Endothelial cell (in vitro differentiated cells): ENCODE measurements at places on chromosomes 6 and 20.

GRCh38 chr6:132789396-132789776, 9.1 kb downstream of the SLC18B1 start:
- no peak for DNase-seq

DNA sequence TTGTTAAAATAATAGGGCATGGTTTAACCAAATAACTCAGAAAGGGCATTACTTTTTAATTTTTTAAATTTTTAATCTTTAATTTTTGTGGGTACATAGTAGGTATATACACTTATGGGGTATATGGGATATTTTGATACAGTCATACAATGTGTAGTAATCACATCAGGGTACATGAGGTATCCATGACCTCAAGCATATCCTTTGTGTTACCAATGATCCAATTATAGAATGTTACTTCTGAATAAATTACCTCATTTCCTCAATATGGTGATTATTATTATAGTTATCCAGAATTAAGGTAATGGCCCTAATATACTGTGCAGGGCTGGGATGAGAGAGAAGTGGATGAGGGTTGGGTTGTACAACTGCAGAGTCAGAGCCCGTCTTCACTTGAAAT, 45.1 kb upstream of the TMEM30A start:
- DNase-seq: no peak

DNA sequence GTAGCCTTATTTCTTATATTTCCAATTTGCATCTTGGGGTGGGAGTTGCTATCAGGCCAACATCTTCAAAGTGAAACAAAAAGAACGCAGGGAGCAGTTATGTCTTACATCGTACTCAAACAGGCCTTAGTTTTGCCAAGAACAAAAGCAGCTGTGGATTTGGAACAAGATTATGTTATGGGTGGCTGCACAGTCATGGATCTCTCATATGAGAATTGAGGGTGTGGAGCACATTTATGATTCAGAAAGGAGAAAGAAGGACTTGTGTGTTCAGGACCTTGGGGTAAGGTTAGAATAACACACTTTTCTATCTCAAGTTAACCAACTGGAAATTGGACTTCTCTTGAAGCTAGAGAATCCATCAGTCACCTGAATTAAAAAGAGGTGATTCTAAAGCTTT, 259.9 kb downstream of the FOXA2 start:
- DNase-seq: no peak

DNA sequence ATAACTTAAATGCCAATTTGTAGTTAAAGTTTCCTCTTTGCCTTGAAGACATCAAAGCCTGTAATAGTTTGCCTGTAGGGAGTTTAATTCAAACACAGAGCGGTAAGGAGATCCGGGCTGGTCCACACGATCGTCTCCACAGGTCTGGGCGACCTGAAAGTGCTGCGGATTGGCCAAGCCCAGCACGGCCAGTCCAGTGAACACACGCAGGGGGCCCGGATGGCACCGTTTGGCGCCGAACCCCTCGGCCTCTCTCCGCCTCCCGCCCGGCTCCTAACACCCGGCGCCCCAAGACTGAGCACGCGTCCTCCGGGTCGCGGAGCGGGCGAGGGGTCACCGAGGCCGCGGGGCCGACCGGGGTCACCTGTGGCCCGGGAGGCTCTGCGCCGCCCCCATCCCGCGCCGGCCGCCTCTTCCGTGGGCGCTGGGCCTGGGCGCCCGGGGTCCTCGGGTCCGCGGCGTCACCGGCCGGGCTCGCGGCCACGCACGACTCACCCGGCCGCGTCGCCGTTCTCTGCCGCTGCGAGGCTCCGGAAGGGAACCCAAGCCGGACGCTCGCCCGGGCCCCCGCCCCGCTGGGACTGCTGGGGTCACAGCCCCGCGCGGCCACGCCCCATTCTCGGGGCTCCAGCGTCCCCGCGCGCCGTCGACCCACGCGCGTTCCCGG, 481 bp downstream of the SERPINB6 start:
- DNase-seq: peak; percentile 42

GRCh38 chr6:68575765-68576439, 59.2 kb upstream of the ADGRB3 start:
- peak; percentile 6 for DNase-seq
